ENCODE measurements at places on chromosomes 2 and 18.

- no peak for DNase-seq
Observed at GRCh38 chr18:76619621-76620315, 124.7 kb upstream of the ZNF516 start.

DNA sequence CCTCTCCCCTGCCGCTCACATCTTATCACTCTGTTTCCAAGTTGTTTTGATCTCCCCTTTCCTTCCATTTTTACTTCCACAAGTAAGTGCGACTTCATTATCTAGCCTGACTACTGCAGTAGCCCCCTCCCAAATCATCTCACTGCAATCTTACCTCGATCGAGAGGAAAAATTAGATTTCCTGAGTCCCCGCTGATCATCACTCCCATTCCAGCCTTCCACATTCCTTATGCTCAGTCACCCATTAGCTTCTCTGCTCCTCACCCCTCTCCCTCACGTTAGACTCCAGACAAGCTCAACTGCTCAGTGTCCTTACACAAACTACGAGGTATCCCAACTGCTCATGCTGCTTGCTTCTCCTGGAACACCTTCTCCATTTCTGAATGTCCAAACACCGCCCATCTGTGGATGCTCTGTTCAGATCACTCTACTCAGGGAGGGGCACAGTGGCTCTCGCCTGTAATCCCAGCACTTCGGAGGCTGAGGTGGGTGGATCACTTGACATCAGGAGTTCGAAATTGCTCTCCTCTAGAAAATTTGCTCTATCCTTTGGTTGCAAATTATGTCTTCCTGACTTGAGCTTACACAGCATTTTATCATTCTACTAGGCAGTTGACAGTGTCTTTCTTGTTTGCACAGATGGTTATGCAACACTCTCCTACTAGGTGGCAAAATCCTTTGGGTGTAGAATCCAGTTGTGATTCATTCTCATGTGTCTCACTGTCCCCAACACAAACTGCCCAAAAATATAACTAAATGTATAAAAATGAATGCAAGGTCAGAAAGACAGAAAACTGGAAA is 96.5 kb downstream of the INO80D start:
- DNase-seq = no peak

DNA sequence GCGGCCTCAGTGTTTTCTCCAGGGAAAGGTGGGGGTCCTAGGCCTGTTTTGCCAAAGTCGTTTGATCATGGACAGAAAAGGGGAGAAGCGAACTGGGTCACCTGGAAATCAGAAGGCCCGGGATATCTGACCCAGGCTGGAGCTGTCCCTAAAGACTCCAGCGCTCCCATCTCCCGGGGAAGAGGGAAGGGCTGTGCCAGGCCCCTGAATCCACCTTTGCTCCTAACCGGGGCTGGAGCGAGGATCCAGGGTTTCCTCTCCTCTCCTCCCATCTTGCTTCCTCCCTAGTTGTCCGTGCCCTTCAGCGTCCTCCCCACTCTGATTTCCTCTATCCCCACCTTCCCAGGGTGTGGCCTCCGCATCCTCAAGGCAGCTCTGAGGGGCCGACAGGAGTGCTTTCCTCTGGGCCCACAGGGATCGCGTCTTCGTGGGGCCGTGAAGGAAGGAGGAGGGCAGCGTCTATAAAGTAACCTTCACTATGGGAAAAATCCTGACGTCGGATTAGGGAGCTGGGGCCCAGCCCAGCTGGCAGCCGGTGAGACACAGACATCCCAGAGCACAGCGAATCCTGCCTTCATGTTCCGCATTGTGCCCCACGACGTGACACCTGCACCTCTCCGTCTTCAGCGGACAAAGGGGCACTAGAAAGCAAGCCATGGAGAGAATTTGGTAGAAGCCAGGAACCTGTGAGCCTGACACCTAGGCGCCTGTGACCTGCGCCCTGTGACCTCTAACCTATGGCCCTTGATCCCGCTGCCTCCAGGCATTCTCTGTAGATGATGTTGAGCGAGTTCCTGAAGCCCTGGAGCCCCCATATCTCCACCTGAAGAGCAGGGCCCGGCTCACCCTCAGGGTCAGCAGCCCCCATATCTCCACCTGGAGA is 212.7 kb upstream of the SALL3 start:
- DNase-seq = no peak

- DNase-seq = no peak
Observed at GRCh38 chr2:9656270-9656766, 25.5 kb upstream of the YWHAQ start.

DNA sequence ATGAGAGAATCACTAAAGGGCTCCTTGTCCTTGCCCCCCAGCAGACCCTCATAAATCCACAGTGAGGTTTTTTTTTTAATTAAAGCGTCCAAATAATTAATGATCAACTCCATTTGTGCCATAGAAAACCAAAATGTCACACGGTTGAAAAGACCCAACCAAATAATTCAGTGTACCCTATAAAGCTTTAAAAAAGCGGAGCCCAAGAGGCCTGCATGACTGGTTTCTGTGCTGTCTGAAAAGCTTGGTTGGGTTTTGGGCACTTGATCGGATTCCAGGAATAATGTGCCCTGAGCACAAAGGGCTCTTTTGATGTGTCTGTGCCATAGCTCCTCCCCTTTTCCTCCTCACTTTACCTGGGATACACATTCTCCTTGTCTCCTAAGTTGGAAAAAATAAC is 523.2 kb downstream of the TNS1 start:
- no peak for DNase-seq

GRCh38 chr2:237181844-237182243 is 96.2 kb downstream of the COPS8 start:
- no peak for DNase-seq

DNA sequence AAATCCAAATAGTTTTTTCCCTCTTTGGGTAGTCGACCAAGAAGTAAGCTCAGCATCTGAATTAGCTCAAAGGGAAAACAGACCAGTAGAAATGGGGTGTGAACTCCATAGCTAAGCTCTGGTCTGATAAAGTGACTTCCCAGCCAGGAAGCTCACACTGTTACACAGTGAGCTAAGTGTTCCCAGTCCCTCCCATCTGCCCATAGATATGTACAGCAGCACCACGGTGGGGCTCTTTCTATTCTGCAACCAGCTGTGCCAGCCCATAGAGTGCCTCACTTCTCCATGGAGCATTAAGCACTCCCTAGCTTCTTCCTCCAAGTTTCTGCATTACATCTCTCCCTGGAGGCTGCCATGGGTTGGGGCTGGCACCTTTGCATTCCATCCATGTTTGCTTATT is 27.6 kb upstream of the NEMP2 start:
- no peak for DNase-seq

DNA sequence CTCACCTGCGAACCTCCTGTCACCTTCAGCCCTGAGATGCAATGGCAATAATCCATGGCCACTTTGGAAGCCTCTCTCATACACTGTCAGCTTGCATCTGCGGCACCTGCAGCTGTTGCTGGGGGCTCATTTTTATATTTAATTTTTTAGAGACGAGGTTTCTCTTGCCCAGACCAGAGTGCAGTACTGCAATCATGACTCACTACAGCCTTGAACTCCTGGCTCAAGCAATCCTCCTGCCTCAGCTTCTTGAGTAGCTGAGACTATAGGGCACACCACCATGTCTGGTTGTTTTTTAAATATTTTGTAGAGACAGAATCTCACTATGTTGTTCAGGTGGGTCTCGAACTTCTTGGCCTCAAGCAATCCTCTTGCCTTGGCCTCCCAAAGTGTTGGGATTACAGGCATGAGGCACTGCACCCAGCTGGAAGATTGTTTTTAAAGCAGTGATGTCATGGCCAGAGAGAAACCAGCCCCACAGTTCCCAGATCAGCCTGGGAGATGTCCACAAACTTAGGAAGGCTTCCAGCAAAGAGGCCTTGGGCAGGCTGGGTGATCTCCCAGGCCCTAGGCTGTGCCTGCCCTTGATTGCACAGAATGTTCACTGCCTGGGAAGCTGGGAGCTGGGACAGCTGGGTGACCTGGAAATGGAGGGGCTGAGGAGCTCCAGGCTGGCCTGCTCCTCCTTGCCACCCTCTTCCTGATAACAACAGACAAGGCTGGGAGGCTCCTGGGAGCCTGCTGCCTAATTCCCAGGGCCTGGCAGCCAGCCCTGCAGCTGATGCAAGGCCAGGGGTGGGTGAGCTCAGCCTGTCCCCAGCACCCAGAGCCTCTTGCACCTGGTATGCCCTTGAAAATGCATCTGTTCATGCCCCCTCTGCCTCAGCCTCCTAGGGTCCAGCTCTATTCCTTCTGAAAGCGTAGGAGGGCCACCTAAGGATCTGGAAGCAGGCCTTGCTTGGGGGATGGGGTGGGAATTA is 27.1 kb downstream of the SH2D6 start:
- DNase-seq = no peak

DNA sequence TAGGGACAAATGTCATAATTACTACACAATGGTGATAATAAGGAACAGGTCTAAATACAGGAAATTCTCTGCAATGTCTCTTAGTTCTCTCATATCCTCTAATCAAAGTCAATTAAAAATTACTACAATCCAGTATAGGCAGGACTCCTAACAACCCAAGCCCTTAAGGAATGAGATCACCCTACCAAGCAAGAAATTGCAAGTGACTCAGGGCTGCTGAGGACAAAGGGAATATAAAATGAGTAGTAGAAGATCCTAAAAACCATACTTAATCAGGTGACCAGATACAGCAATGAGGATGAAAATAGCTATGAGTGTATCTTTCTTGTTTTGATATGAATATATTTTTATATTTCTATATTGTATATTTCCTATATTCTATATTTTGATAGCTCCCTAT is 250.0 kb upstream of the DCC start:
- no peak for DNase-seq

GRCh38 chr2:234577191-234577590 is 80.3 kb upstream of the ARL4C start:
- no peak for DNase-seq
